ENCODE measurements at places on chromosomes 13 and 19.

GRCh38 chr13:113063091-113063491 is 42.5 kb upstream of the F7 start:
- no peak for DNase-seq

GRCh38 chr19:4115050-4115817 is 8.7 kb downstream of the MAP2K2 start:
- peak; percentile 69 for DNase-seq

DNA sequence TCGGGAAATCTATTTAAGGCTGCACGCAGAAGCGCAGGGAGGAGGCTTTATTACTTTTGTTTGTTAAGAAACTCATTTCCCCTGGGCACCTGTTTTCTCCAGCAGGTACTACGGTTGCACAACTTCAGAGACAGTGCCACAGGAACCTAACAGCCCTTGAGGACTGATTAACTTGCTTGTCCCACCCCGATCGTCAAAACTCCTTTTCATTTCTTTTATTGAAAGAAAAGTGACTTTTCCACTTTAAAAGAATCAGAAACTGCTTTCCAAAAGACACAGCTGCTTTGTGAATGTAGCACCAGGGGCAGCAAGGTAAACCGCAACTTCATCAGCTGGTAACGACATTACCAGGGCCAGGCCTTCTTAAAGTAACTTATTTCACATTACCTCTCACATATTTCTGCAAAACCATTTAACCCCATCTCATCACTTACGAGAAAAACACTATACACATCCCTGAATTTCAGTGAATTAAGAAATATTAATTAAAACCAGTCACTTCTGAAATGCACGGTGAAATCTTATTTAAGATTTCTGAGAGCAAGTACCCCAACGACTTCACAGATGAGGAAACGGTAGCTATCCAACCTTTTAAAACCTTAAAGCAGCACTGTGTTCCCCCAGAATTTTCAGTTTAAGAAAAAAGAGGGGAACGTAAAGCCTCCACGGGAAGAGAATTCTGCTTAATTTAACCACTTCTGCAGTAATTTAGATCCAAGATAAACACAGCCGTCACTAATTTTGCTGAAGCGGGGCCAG is 1.4 kb downstream of the ANKRD10 start:
- no peak for DNase-seq

DNA sequence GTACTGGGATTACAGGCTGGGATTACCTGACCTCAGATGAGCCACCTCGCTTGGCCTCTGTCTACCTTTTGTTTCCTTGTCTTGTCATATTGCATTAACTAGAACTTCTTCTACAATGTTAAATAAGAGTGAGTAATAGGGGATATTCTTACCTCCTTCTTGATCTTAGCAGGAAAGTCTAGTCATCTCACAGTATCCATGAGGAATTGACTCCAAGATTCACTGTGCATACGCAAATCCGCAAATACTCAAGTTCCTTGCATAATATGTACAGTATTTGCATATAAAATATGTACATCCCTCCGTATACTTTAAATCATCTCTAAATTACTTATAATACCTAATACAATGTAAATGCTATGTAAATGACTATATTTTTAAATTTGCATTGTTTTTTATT is 78.3 kb downstream of the POLR1D start:
- no peak for DNase-seq

- DNase-seq, result no peak
These were observed 93.9 kb downstream of the STARD13 start for GRCh38 chr13:33191425-33192210.

DNA sequence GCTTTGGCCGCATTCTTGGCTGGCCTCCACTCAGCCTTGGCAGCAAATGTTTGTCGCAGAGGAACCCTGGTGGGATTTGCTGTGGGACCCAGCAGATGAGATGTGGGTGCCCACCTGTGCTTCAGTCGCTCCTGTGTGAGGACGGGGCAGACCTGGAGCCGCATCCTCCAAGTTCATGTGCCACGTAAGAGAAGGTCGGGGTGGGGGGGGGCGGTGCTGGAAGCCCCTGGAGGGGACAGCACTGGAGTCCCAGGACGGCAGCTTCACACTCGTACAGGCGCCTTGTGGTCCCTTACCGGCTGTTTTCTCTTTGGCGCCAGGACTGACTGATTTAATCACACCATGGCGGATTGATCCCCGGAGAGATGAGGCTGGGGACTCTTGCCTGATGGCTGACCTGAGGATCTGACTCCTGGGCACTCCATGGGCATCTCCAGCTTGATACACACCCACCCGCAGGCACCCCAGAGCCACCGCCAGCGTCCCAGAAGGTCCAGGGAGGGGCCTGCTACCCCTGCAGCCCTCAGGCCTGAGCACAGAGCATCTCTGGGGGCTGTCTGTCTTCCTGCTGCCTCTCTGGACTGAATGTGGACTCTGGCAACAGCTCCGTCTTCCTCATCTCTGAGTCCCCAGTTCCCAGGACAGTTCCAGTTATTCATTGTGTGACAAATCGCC is 10.0 kb upstream of the GRTP1 start:
- DNase-seq, result no peak

DNA sequence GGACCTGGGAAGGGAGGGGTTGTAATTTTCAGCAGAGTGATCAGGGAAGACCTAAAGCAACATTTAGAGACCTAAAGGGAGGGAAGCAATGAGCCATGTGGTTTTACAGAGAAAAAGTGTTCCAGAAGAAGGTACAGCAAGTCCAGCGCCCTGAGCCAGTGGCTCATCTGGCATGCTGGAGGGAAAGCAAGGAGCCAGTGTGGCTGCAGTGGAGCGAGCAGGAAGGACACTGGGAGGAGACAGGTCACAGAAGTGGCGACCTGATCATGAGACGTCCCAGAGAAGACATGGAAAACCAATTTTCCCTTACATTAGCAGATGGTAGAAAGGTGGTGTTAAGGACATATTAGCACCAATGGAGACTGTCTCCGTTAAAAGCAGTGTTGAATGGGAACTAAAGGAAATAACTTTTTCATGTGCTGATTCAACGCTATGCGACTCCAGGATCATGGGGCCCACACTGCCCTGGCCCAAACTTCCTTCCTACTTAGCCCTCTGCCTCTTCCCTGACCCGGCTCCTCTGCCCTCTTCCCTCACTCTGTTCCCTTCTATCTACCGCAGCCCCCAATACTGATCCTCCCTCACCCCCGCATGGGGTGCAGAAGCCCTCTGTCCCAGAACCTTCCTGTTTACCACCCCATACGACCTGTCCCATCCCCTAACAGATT is 5.4 kb downstream of the C19orf47 start:
- DNase-seq, result no peak

DNA sequence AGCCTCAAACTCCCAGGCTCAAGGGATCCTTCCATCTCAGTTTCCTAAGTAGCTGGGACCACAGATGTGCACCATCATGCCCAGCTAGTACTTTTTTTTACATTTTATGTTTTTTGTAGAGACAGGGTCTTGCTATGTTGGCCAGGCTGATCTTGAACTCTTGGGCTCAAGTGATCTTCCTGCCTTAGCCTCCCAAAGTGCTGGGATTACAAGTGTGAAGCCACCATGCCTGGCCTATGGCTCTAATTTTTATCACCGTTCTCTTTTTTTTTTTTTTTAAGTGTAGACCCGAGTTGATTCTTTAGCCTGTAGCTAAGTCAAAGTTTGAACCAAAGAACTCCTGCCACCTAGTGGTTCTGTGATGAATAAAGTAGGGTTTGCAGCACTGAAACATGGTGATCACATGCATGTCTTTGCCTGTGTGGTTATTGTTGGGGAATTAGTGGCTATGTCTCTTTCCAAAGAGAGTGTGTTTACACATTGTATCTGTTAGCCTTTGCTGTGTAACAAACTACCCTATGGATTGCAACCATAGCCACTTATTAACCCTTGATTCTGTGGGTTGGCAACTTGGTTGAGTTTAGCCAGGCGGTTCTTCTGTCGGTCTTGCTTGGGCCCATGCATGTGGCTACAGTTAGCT is 11.6 kb downstream of the NFILZ start:
- DNase-seq, result peak; percentile 57

All from inflammatory macrophage (primary cell).